Umbilical cord (tissue), 2 donors: ENCODE measurements at places on chromosomes 6 and 20.
A peak's percentile ranks its signal among the peaks of the same experiment; 100 is the strongest.

DNA sequence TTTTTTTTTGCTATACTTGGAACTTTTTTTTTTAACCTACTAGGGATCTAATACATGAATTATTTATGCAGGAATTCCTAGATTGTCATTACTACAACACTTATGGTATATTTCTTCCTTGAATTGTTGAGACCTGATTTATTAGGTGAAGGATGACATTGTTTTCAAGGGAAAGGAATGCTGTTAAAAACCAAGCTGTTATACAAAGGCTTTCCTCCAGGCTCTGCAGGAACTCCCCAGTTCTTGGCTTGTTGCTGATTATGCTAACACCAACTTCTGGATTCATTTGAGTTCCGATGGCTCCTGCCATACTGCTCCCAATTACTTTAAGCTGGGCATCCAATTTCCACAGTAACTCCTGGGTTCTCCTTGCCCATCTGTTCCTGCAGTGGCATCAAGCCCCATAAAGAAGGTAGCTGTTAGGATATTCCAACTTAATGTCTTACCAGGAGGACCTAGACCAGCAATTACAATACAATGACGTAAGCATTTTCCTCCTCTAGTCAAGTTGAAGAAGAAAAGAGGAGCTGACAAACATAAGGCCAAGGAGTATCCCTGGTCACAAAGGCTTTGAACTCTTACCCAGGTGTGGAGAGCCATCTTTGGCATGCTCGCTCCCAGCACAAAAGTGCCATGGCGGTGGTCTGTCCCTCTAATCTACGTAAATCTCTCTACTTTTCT, 215.9 kb upstream of the AGPAT4 start:
- peak; percentile 17 for DNase-seq

GRCh38 chr6:68628161-68628560, 6.9 kb upstream of the ADGRB3 start:
- no peak for DNase-seq

DNA sequence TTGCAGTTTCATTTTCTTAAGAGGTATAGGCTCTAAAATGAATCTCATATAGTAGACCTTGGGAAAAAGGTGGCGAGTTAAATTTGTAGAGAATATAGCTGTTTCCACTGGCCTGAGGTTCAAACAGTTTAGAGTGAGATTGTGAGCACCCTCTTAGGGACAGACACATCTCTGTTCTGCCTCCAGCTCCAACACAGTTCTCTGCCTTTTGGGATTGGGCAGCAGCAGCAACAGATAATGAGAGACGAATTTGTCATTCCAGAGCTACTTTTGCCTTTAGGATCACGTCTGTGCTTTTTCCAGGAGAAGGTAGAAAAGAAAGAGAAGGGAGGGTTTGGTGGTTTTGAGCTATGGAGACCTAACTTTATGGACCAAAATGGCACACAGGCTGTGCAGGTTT, 289.4 kb downstream of the PRL start:
- DNase-seq: no peak

DNA sequence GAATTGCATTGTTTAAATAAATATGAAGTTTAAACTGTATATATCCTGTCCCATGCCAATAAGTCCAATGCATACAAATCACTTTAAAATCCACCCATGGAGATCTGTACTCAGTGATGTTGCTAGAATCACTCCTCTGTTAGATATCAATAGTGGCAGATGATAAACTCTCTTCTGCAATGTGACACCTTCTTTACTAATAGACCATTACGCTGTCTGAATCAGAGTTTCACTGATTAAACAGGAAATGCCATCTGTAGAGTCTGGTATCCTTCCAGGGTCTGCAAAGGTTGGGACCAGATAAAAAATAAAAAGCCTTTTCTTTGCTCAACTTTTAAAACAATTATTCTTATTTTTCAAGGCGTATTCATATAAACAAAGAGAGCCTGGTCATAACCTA, 134.5 kb downstream of the EDN3 start:
- no peak for DNase-seq

DNA sequence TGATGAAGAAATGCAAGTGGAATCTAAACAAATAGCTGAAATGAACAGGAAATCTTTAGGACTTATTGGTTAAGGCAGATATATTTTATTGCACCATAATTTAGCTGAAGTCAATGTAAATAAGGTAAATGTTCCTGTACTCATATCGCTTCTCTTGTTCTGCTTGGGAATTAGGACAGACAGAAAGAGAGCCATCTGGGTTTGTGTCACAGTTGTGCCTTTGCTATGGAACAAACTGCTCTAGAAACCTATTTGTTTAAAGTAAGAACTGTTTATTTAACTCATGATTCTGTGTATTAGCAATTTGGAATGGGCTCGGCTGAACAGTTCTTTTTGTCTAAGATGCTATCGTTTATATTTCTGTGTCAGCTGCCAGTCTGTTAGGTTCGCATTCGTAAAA, 143.8 kb upstream of the KHDRBS2 start:
- DNase-seq: no peak

DNA sequence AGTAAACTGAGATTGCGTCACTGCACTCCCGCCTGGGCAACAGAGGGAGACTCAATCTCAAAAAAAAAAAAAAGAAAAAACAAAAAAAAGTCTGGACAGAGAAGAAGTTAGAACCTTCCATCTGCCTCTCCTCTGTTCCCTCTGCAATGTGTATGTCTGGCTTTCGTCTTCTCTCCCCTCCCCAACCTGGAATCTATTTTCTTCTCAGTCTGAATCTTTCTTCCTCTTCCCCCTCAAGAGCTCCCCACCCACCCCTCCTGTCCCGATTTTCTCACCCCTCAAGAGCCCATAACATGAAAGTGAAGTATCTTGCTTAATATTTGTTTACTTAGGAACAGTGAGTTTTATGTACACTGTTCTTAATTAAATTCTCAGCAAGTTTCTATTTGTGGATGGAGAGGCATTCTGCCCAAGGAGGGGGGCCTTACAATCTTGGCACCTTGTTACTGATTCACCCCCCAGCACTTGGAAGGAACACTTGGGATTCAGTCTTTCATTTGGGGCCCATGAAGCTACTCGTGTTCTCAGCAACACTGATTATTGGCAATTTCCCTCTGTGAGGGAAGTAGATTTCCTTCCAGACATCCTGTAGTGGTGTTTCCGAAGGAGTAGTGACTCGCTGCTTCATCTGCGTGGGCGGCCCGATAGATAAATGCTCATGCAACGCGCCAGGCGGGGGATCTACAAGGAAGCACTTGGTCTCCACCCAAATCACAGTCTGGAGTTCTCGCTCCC, 69.3 kb upstream of the SRSF6 start:
- DNase-seq: peak; percentile 33

GRCh38 chr6:79030511-79030910, 47.5 kb downstream of the PHIP start:
- no peak for DNase-seq

- DNase-seq: no peak
These were observed 42.9 kb upstream of the SPTLC3 start for GRCh38 chr20:12965870-12966251.

- DNase-seq: no peak
These were observed 86.8 kb upstream of the JARID2 start for GRCh38 chr6:15158821-15159619.
